A673 (cell line): ENCODE measurements at places on chromosomes 5 and 9. TPM values are rescaled to one million over a fixed set of nuclear protein-coding genes. Genes with fewer than 3 reads are reported as not detected.
A peak's percentile ranks its signal among the peaks of the same experiment; 100 is the strongest.

The SLC36A3 gene
- not detected in 2 replicates for total RNA-seq

DNA sequence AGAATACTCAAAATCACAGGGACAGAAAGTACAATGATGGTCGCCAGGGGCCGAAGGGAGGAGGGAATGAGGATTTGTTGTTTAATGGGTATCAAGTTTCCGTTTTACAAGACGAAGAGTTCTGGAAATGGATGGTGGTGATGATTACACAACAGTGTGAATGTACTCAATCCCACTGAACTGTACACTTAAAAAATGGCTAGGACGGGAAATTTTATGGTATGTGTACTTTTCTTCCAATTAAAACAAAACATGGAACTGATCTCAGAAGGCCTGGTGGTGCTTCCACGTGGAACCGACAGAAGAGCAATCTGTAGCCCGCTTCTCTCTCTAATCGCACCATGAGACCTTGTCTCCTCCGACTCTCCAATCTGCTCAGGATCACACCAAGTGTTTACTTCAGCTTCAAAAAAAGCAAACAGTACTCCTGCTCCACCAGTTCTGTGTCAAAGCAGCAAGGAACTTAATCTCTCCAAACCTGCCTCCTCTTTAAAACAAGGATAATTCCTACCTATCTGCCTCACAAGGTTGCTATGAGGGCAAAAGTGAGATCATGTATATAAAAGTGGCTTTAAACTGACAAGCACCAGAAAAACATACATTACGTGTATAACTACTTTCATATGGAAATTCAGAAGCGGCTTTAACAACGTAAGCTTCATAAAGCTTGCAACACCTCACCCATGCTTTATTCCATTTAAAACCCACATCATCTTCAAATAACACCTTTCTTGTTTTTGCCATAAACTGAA lies 2.1 kb downstream of the ECPAS start:
- DNase-seq: peak; percentile 53

The SLC6A19 gene
- not detected in 2 replicates for total RNA-seq

DNA sequence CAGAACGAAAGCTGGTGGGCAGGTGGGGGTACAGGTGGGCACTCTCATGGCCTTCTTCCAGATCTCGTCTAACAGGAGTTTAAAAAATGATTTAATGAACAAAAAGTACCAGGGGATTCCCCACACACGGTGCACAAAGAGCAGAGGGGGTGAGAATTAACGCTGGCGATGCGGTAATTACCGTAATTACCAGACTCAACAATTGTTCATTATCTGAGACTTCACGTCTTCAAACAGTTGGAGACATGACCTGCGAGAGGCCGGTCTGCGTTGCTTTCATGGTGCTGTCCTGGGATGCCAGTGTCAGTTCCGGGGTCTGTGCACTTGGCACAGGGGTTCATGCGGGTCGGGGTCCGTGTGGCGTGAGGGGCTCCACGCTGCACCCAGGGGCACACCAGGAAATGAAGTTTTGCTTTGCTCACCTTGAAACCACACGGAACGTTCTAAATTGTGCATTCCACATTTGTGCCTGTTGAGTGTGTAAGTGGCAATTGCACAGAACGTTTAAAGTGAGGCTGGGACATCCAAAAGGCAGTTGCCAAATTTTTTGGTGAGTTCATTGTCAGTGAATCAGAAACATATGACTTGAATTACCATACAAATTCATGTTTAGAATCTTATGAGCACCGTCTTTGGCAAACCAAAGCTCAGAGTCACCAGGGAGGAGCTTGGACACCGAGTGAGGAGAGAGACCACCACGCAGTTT lies 256.4 kb upstream of the IRX1 start:
- DNase-seq: no peak

DNA sequence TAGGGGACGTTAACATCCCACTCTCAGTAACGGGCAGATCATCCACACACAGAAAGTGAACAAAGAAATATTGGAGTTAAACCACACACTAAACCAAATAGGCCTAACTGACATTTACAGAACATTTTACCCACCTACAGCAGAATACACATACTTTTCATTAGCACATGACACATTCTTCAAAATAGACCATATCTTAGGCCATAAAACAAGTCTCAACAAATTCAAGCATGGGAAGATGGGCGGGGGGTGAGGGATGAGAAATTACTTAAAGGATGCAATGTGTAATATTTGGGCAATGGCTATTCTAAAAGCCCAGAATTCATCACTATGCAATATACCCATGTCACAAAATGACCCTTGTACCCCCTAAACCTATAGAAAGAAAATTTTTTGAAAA lies 226.2 kb downstream of the ATPSCKMT start:
- no peak for DNase-seq

The ANKRD18A gene
- not detected in 2 replicates for total RNA-seq

- DNase-seq: no peak
Observed at GRCh38 chr9:121268598-121268850, 562 bp downstream of the GSN start.

GRCh38 chr5:172224996-172225395 lies 31.0 kb downstream of the EFCAB9 start:
- DNase-seq: no peak

GRCh38 chr9:105064248-105065097 lies 136.5 kb upstream of the ABCA1 start:
- DNase-seq: peak; percentile 55

DNA sequence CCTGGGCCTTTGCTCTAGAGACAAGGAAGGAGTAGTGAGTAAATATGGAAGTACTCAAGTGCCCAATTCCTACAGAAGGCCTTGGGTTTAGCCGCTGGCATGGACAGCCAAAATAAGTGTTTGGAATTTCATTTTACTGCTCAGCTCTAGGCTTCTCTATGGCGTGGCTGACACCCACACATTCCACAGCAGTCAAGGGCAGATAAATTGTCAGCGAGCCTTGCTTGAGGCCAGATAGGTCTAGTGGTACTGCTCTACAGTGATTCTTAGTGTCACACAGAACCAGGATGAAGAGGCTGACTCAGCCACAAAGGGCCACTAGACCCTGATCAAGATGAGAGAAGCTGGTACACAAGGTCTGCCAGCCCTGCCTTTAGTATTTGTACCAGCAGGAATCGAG lies 111.0 kb upstream of the NFIB start:
- DNase-seq: no peak

DNA sequence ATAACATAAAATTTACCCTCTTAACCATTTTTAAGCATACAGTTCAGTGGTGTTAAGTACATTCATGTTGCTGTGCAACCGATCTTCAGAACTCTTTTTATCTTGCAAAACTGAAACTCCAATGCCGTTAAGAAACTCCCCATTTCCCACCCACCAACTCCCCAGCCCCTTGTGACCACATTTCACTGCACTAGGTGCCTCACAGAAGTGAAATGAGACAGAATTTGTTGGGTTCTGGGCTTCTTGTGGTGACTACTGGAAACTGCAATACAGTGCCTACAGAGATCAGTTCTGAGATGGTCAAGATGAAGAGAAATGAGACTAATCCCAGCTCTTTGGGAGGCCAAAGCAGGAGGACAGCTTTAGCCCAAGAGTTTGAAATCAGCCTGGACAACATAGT lies 202.1 kb upstream of the SLC30A5 start:
- no peak for DNase-seq

DNA sequence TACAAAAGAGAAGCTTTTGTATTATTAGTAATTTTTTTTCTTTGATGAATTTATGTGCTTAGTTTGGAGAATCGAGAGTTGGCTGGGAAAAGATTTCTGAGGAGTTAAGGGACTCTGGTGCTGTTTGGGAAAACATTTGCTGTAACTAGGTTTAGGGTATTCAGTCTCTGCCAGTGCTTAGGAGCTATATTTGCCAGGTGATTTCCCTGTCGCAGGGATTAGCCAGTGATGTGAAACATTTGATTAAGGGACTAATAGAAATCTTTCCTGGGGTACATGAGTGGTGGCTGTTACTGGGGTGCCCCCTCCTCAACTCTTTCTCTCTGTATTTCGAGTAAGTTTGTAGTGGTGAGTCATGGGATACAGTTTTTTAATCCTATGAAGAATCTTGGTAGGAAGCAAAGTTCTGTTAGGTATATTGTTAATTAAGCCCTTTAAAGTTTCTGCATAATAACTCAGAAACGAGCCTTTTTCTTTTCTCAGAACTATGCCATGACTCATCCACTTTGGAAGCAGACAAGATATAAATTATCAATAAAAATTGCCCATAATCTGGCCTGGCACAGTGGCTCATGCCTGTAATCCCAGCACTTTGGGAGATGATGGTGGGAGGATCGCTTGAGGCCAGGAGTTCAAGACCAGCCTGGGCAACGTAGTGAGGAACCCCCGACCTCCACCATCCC lies 18.6 kb downstream of the RGMB start:
- DNase-seq: peak; percentile 28

DNA sequence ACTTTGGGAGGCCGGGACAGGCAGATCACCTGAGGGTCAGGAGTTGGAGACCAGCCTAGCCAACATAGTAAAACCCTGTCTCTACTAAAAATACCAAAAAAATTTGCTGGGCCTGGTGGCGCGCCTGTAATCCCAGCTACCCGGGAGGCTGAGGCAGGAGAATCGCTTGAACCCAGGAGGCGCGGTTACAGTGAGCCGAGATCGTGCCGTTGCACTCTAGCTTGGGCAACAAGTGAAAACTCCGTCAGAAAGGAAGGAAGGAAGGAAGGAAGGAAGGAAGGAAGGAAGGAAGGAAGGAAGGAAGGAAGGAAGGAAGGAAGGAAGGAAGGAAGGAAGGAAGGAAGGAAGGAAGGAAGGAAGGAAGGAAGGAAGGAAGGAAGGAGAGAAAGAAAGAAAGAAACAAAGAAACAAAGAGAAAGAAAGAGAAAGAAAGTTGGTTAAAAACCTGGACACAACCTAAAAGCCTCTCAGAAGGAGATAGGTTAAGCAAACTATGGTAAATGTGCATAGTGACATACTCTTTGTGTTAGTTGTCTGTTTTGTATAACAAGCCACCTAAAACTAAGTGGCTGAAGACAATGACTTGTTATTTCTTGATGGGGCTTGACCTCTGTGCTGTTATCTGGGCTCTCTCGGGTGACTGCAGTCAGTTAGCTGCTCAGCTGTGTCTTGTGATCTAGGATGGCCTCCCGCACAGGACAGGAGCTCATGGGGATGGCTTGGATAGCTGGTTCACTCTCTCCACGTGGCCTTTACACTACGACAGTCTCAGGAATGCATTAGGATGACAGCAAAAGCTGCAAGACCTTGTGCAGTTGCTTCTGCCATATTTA lies 8.0 kb upstream of the MYO10 start:
- DNase-seq: peak; percentile 91

DNA sequence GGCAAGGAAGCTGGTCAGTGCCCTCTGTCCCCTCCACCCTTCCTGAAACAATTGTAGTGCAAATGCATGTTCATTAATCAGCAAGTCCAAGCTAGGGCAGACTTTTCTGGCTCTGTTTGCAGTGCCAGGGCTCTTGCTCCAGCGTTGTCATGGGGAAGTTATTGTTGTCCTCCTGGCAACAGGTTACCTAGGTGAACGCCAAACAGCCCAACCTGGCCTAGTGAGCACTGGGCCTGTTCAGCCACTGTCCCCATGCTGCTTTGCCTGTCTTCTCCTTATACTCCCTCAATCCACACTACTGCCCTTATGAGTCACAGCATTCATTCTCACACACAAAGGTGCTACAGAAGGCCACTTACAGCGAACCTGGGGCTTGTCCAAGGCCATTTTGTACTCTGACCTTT lies 34.5 kb upstream of the GLIS3 start:
- no peak for DNase-seq

- peak; percentile 91 for DNase-seq
Observed at GRCh38 chr9:6054280-6055099, 39.1 kb upstream of the RANBP6 start.

The RGMB gene
- 16.4 and 16.5 TPM in 2 replicates for total RNA-seq

DNA sequence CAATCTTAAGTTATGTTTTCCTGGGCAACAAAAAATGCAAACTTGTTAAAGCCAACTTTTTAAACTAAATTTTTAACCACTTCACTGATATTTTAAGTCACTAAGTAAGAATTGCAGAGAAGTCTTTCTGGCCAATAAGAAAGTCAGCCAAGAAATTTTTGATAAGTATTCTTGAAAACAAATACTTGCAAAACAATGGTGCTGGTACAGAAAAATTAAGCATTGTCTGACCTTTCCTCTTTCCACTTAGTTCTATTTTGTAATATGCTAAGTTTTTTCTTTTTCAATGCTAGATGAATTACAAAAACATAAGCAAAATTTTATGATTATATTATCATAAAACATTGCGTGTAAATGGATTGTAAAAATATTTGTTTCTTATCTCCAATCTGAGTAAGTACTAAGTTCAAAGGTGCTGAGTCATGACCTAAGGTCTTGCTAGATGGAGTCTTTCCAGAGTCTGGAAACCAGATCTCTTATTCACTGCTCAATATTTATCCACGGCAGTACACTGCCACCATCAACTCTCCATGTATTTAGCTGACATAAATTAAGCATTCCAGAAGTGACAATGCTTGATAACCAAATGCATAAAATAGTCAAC lies 139.7 kb downstream of the MEF2C start:
- no peak for DNase-seq

- no peak for DNase-seq
Observed at GRCh38 chr9:115207003-115207836, 89.3 kb upstream of the TNC start.

DNA sequence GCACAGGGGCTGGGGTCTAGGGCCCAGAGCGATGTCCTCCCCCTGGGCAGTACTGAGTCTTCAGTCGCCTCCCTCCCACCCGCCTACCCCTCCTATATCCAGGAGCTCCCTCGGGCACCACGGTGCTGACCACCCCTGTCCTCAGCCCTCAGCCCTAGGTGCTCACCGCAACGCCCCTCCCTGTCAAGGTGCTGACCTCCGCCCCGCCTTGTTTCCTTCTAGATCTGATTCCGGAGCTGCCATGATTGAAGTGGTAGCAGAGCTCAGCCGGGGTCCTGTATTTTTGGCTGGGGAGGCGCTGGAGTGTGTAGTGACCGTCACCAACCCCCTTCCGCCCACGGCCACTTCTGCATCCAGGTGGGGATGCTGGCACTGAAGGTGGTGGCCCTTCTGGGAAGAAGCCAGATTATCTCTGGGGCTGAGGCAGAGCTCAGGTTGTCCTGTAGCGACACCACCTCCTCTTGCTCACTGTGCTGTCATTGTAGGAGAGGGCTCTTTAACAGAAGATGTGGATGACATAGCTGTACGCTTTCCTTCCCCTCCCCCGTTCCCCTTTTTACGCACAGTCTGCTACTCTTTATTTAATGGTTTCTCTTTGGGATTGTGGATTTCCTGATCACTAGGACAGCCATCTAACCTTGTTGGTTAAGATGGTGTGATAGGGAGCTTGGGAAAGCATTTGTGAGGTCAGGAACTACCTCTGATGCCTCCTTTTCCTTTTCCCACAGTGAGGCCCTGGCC lies 598 bp downstream of the RGP1 start:
- DNase-seq: no peak

- no peak for DNase-seq
Observed at GRCh38 chr9:136403538-136403914, 3.6 kb upstream of the SNAPC4 start.

The SHOC1 gene
- not detected in 2 replicates for total RNA-seq

- DNase-seq: no peak
Observed at GRCh38 chr9:94168203-94169000, 84.1 kb downstream of the PTPDC1 start.

The TTLL11 gene
- total RNA-seq: 3.0 and 5.4 TPM in 2 replicates
